GM18507 (cell line): ENCODE measurements at places on chromosomes 2 and 18.

GRCh38 chr2:173814306-173814705, 150.9 kb downstream of the SP3 start:
- DNase-seq: no peak

DNA sequence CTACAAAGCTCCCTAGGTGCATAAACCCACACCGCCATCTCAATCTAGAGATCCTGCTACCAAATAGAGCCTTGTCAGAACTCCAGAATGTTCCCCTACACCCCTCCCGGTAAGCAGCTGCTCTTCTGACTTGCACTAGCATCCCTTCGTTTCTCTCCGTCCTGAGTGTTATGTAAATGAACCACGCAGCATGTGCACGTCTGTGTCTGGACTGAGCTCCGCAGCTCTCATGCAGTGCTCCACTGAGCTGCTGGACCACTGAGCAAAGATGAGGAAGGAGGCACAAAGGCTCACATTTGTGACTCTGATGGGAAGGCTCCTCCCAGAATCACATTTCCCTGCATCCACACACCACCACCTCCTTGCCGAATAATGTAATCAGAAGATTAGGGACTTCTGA, 203.6 kb downstream of the MYT1L start:
- no peak for DNase-seq

- peak; percentile 22 for DNase-seq
Measured at GRCh38 chr18:21682371-21683051, 22.1 kb downstream of the ABHD3 start.

- no peak for DNase-seq
Measured at GRCh38 chr2:62404913-62405312, 101.1 kb downstream of the TMEM17 start.

DNA sequence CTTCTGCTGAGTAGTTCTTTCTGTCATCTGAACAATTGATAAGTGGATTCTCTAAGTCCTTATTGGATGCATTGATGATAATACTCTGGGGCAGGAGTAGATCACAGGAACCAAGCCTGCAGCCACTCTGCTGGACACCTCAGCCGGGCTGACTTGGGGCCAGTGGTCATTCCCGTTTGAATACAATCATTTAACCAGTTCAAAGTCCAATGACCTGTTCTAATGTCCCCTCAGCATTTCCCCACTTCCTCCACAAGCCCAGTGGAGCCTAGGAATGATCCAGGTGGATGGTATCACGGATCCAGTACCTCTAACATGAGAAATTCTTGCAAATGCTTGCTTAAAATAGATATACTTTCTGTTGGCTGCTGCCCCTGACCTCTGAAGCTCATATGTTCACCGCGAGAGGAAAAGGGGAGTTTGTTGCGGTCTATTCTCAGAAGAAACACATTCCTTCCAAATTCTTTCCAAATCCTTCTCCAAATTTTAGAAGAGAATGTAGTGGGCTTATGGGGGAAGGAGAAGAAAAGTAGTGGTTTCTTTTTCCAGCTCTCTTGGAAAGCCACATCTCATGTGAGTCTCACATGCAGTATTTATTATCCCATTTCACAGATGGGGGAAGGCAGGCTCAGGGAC, 170.9 kb downstream of the INHBB start:
- no peak for DNase-seq

- DNase-seq: no peak
Measured at GRCh38 chr2:10080536-10081304, 509 bp upstream of the CYS1 start.
